ENCODE measurements at places on chromosomes 1 and 21.
A peak's percentile ranks its signal among the peaks of the same experiment; 100 is the strongest.

DNA sequence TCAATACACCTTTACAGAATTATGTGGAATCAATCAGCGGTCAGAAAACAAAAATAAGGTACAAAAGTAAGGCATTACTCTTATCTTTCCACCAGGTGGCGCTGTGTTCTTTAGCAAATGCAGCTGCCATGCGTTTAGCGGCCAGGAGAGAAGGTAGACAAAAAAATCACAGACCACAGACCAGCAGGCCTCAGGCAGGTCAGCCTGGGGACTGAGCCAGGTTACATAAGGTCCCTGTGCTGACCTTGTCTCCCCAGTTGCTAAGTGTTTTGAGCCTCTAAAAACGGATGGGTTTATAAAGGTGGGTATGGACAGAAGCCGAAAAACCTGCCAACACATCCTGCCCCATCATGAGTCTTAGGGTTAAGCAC, 2.8 kb downstream of the RGS16 start:
- peak; percentile 87 for DNase-seq

DNA sequence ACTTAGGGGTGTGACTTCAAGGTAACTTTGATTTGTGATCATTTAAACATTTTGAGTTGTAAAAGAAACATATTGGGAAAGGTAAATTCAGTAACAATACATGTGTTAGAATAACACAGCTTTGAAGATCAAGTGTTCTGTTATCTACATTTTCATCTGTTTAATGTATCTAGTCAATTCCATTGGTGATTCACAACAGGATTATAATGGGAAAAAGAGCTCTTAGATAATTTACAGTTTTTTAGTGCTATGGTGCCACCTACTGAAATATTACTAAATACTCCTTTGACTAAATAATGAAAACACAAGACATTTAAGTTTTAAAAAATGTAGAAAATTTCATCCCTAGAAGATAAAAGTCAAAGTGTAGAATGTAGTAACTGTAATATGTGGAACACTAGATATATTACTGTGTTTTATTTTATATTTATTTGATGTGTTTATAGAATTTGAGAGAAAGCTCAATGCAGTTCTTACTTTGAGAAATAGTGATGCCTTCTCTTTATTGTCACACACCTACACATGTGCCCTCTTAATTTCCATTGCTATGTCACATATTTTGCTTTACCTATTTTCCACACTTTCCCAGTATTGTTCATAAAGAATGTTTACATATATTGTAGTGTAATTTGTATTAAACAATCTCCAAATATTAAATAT, 47.4 kb downstream of the PTPRC start:
- DNase-seq = no peak

DNA sequence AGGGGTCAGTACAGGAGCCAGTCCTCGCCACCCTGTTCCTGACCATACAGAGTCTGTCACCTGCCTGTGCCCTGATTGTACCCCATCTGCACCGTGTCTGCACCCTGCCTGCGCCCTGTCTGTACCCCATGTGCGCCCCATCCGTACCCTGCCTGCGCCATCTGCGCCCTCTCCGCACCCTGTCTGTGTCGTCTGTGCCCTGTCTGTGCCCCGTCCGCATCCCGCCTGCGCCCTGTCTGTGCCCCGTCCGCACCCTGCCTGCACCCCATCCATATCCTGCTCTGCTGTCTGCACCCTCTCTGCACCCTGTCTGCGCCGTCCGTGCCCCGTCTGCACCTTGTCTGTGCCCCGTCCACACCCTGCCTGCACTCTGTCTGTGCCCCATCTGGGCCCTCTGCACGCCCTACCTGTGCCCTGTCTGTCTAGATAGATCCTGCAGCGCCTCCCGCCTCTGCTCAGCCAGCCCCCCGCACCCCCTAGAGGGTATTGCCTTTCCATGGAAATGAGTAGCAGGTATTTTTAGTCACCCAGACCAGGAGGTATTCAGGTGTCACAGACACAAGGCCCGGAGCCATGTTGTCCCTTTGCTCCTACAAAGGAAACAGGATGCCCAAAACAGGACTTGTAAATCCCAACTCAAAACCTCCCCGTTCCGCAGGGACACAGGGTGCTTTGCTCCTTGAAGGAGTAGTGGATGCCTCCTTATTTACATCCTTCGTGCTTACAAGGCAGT, 7.7 kb upstream of the NPHP4 start:
- DNase-seq = peak; percentile 30

DNA sequence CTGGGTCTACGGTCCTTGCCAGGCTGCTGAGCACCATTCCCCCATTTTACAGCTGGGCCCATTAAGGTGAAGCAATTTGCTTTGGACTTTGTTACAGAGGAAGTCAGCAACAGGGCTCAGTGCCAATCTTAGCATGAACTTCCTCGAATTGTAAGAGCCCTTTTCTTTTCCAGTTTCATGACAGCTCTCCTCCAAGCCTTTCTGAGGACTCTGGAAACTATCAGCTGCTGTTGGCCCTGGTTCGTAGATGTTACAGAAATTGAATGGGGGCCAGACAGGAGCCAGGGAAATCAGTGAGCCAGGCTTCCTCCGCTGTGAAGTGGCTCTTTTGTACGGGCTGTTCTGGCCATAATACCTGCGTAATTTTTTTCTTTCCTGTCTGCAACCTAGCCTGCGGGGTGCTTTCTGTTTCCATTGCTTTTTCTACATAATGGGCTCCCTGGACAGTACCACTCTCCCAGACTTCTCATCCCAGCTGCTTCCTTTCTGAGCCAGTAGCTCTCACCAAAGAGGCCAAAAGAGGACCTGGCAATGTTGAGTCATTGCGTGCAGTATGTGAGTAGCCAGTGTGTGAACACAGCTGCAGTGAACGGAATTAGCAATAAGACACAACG, 386.3 kb downstream of the DISC1 start:
- peak; percentile 87 for DNase-seq

GRCh38 chr1:8879464-8879921, 1.0 kb upstream of the ENO1 start:
- DNase-seq = no peak

DNA sequence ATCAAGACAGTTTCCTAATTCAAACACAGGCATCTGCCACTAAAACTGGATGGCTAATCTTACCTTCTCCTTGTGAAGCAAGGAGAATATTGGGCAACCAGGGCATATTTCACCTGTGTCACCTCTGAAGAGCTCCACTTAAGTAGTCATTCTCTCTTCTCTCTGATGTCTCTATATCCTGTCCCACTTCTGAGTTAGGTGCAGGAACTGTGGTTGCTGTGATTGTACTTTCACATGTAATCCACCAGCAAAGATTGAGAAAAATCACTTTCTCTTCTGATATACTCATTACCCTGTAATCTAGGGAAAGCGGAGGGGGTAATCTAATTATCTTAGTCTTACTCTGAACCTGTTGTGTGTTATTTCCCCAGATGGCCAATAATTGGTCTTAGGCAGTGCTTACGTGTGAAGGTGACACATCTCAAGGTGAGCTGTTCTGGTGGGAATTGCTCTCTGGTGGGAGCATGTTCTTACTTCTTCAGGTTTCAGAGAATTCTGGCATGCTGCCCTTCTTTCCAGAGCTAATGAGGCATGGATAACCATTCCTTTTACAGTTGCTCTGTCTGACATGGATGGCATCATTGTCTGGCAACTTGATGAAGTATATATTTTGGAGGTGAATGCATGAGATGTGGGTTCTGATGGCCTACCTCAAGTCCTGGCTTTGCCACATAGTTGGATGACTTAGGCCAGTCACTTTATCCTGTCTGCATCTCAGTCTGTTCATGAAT, 12.0 kb downstream of the XCL2 start:
- DNase-seq = no peak

DNA sequence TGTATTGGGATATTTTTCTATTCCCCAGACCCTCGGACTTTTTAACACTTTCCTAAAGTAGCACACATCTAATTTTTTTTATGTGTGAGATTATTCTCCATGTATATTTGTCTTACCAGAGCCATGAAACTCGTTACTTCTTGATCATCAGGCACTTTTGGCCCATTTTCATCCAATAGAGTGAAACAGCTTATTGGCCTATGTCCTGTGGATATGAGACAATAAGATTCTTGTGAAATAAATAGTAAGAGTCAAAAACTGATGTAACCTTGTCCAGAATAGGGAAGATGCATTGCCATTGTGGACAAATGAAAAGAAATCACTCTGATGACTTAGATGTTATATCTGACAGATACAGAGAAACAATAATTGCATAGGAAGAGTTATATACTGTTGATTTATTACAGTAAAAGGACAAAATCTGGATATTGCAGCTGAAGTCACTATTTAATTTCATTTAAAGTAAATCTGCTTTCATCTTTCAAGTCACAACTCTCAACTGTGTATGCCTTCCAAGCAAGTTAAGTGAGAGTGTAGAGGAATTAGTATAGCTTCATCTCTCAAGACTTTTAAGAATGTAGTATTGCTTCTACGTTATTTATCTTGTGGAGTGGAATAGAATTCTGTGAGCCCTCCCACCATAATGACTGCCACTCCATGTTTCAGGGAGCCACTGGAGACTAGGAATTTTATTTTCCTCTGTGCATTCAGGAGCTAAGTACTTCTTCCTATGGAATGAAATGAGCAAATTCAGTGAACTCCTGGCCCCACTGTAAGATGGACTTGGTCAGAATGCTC, 86.9 kb downstream of the ADAMTS1 start:
- DNase-seq = no peak

- no peak for DNase-seq
Measured at GRCh38 chr1:67771152-67771551, 62.1 kb downstream of the GNG12 start.

GRCh38 chr1:103218369-103218768, 110.0 kb upstream of the COL11A1 start:
- no peak for DNase-seq

DNA sequence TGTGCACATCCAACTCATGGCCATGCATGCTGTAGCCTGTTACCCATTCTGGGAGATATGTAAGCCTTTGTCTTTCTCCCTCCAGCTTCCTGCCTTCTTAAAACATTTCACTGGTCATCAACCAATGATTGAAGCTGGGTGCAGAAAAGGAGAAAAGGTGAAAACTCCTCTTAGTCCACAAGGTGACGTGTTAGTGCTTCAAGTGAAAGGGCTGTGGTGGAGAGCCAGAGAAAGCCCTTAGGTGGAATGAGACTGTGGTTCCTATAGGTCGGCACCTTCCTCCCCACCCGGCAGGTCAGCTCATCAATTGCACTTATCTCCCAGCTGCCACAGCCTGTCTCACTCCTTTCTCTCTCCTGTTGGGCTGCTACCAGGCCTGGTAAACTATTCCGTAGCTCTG, 30.4 kb downstream of the ERG start:
- no peak for DNase-seq

- no peak for DNase-seq
Measured at GRCh38 chr1:221574529-221574928, 167.4 kb downstream of the DUSP10 start.

GRCh38 chr1:234393190-234393589, 19.9 kb downstream of the COA6 start:
- DNase-seq = no peak

DNA sequence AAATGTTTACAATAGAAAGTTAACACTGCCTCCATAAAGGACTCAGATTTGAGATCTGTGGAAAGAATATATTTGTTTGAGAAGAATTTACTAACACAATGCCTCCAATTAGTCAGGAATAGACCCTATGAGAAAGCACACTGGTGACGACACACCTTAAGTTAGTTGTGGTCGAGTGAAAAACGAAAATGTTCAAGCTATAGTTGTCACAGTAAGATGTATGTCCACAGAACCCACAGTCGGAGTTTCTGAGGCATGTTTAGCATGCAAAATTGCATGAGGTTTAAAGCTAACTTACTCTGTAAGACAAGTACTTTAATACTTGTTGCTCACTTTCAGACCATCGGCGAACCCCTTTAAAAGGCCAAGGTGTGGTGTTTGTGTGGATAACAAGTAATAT, 69.9 kb upstream of the SIPA1L2 start:
- DNase-seq = no peak

GRCh38 chr1:5067246-5067645, 412.8 kb downstream of the AJAP1 start:
- DNase-seq = no peak

DNA sequence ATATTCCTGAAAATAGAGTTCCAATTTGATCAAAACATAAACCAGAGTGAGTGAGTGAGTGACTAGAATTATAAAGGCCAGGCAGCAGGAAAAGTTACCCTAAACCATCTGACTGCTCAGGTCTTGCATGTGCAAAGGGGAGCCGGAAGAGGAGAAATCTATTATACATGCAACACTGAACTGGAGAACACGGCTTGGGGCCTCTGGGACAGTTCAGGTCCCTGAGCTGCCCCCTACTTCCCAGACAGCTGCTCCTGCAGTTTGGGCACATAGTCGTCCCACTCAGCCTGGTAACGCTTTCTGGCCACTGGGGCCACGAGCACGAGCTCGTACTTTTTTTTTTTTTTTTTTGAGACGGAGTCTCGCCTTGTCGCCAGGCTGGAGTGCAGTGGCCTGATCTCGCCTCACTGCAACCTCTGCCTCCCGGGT, 40.1 kb downstream of the PTPRC start:
- no peak for DNase-seq

- no peak for DNase-seq
Measured at GRCh38 chr1:187038784-187039183, 210.0 kb downstream of the PLA2G4A start.

GRCh38 chr1:245651093-245651492, 496.3 kb downstream of the KIF26B start:
- no peak for DNase-seq

GRCh38 chr1:88916883-88917282, 25.5 kb upstream of the GTF2B start:
- DNase-seq = no peak

- no peak for DNase-seq
Measured at GRCh38 chr21:44793592-44794374, 7.8 kb downstream of the UBE2G2 start.

DNA sequence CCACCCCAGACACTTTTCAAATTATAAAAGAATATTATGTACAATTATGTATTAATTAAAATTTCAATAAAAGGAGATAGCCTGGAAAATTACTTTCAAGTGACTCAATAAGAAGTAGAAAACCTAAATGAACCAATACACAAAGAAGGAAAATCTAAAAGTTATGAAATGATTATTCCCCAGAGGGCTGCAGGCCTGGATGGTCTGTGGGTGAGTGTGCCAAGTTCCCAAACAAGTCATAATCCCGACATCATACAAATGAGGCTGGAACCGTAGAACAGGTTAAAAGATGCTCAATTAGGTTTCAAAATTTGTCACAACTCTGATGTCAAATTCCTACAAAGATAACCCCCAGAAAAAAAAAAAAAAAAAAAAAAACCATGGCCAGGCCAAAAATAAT, 12.7 kb downstream of the SPATC1L start:
- peak; percentile 42 for DNase-seq

- DNase-seq = no peak
Measured at GRCh38 chr1:222038971-222039370, 297.1 kb upstream of the DUSP10 start.

GRCh38 chr1:109827986-109828385, 64.3 kb upstream of the EPS8L3 start:
- DNase-seq = no peak
